ENCODE measurements at places on chromosomes 5 and 9. TPM values are rescaled to one million over a fixed set of nuclear protein-coding genes. Genes with fewer than 3 reads are reported as not detected.

Gene YIPF5
- total RNA-seq: 78.3 TPM

Gene LRRC70
- total RNA-seq: 3.7 TPM

Gene SLC4A9
- total RNA-seq: under 0.01 TPM

Gene C9orf50
- not detected for total RNA-seq

Gene MSMP
- 0.41 TPM for total RNA-seq

Gene PCDHB7
- total RNA-seq: 9.8 TPM

Gene ACER2
- total RNA-seq: 11.0 TPM

Gene PRR16
- total RNA-seq: 1.2 TPM

Gene OLFML2A
- 1.6 TPM for total RNA-seq

Gene LURAP1L
- total RNA-seq: 1.6 TPM

Gene NR2F1-AS1
- total RNA-seq: 60.7 TPM
